ENCODE measurements at places on chromosomes 5 and 9.

DNA sequence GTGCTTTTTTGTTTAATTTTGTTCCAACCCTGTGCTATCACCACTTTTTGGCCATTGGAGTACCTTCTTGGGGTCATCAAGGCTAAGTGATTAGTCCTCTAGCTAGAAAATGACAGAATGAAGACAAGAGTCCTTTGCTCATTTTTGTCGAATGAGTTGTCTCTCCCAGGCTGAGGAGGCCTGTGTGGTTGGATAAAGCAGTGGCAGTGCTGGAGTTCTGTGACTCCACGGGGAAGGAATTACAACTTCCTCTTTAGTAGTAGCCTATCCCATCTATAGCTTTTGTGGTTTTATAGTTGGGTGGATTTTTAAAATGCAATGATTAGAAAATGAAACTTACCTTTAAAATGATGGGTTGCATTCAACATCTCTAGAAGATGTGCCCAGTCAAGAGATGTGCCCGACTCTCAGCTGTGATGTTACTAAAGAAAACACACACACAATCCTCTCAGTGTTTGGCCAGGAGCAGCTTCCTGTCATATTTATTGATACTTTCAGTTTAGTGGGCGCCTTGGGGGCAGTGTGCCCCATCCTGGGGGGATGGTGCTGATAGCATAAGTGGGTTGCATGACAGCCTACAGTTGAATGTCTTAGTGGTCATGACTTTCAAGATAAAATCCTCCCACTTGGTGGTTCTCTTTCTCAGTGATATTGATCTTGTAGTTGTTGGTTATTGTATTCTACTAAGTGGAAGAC is 11.9 kb downstream of the OTULINL start:
- DNase-seq, result no peak

DNA sequence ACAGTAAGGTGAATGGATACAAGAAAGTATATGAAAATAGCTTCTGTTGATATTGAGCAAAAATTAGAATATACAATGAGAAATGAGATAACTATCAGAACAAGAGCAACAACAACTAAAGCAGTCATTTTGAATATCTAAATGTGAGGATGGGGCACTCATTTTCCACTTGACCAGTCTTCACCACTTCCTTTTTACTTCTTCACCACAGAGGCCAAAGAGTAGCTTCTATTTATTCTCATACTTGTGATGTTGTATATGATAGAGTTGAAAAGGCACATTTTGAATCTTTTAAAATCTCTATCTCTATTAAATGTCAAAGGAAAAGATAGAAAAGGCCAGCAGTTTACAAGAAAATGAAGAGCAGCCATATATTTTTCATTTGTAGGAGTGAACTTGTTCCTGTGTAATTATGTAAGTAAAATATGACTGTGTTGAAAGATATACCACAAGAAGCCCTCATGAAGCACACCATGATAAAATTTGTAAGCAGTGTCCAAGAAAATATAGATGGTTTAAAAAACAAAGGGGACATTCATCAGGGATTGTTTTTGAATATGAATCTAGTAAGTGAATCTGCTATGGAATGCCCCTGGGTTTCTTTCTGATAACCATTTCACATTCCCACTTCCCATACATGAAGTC is 39.2 kb downstream of the ADAMTS19 start:
- no peak for DNase-seq

- DNase-seq, result no peak
Measured at GRCh38 chr9:81634915-81635516, 54.3 kb downstream of the TLE1 start.

DNA sequence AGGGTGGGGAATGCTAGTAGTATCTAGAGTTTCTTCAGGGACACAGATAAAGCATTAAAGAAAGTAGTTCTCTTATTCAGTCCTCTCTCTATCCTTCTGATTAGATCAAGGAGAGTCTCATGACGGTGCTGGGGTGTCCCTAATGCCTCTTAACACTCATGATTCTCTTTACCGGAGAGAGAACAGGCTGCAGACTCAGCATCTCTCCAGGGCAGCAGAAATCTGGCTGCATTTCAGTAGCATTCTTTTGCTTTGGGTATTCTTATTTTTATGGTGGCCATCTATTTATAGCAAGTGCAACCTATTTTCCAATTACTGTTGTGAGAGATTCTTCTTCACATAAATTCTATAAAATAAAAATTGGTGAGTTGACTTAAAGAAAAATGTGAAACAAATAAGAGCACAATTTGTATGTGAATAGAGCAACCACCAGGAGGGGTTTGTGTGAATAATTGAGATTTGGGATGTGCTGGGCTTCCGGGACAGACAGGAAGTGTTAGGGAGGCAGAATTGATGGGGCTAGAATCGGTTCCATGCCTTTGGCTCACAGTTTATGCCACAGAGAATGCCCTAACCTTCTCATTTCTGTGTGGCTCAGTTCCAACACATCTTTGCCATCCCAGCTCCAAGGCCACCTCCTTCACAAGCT is 23.8 kb upstream of the BOD1 start:
- DNase-seq, result no peak

DNA sequence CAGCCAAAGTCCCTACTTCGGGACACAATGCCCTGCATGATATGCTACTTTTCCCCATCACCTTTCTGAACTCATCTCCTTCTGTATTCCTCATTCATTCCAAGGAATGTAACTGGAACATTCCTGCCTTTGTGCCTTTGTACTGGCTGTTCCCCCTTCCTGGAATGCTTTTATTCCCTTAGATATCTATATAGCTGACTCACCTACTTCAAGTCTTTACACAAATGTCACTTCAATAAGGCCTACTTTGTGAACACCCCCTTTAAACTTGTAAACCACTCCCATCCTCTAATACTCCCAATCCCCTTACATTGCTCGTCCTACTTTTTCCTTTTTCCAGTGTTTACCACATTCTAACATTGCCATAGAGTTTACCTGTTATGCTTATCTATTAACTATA is 2.4 kb downstream of the NOL6 start:
- DNase-seq, result no peak

DNA sequence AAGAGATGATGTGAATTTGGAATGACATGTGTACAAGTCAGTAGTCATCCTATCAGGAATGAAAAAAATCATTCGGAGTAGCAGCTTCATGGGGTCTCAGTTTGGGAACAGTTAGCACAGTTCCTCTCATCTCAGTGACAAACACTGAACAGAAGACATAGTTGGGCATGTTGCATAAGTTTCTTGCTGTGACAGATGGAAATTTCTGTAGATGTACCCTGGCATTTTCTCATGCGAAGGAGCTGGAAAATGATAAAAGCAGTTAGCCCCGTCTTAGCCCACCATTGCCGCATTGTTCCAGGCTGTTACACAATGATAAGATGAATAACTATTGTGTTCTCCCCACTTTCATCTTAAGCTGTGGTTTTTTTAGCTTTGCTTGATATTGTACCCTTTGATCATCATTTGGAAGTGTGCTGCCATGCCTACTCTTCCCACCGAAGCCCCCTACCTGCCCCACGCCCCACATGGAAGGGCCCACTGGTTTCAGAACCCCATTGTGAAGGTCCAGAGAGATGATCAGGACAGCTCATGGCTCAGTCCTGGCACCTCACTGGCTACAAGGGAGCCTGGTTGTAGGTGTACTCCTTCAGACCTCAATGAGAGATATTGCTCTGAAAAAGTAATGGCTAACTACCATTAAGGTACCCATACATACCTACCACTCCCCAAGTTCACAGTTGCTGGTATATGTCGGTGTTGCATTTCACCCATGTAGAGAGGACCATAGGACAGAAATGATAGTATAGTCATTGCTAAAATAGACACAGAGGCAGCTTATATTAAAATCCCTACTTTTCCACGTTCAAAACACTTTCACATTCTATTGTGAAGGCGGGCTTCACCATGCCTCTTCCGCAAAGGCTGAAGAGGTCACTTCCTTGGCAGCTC is 38.8 kb downstream of the SFXN1 start:
- no peak for DNase-seq

GRCh38 chr5:178204935-178205748 is 809 bp downstream of the HNRNPAB start:
- DNase-seq, result peak; percentile 88

GRCh38 chr9:116663581-116663980 is 23.5 kb upstream of the TRIM32 start:
- DNase-seq, result no peak

GRCh38 chr9:69180670-69181069 is 6.6 kb downstream of the TJP2 start:
- DNase-seq, result peak; percentile 75

DNA sequence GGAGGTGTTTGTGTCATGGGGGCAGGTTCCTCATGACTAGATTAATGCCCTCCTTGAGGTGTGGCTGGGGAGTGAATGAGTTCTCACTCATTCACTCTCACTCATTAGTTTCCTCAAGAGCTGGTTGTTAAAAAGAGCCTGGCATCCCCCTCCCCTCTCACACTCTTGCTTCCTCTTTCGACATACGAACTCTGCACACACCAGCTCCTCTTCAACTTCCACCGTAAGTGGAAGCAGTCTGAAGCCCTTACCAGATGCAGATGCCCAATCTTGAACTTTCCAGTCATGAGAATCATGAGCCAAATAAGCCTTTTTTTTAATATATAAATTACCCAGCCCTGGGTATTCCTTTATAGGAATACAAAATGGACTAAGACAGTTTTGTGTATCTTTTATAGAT is 82.5 kb downstream of the SPRY4 start:
- no peak for DNase-seq

DNA sequence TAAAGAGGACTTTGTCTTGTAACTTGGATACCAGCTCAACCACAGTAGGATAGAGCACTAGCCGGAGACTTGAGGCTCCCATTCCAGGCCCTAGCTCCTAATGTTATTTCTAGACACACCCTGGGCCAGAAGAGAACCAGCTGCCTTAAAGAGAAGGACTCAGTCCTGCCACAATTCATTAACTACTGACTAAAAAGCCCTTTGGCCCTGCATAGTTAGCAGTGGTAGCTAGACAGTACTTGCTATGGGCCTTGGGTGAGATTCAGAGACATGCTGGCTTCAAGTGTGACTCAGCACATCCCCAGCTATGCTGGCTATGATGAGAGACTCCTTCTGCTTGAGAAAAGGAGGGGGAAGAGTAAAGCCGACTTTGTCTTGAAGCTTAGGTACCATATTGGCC is 47.3 kb downstream of the TMEM167A start:
- DNase-seq, result no peak

- peak; percentile 91 for DNase-seq
Measured at GRCh38 chr5:17224858-17225511, 7.6 kb downstream of the BASP1 start.

DNA sequence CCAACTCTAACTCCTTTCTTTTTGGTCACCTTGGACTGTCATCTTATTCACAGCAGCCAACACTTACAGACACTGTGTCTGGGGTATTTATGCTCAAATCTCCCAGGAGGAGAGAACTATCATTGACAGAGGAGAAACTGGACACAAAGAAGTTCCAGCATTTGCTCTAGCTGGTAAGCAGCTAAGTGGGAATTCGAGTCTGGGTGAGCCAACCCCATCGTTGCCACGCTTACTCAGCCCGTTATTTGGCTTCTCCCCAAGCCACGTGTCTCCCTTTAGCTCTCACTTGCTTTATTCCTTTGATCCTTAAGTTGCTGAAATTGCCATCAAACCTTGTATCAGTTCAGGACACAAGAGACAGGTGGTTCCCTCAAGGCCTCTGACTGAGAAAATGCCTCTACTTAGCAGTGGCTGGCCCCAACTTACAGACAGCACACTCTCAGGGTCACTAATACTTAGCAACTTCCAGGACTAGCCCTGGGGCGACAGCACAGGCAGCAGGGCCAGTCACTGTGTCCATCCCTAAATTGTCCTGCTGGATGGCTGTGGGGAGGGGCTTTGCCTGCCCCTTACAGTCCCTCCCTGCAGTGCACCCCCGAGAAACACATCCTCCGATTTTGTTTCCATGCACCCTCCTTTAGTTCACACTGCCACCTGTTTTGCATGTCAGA is 1.4 kb downstream of the SLC36A2 start:
- DNase-seq, result no peak

DNA sequence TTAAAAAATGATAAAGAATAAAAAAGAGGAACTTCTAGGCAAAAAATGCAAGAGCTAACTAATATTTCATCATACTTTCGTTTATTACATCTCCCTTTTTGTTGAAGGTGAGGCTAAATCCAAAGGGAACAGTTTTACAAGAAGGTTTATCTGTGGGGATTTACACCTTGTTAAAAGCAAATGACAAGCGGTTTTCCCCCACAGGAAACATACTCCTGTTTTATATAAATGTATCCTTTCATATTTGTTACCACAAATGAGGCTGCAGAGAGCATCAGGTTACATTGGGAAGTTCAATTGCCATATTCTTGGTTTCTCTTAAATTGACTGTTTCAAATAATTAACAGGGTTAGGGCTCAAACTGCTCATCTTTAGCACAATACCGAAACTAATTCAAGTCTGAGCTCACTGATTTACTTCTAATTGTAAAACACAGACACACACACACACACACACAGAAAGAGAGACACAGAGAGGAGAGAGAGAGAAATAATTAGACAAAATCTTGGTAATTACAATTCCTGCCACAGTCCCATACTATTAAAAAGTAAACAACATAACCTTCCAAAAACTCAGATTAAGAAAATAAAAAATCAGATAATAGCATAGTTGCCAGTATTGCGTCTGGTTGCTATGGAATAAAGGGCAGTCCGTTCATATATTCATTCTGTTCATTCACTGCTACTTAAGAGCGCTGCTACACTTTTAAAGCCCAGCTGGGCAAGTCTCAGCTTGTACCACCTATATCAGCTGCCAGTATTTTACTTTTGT is 17.1 kb downstream of the RFX3 start:
- peak; percentile 44 for DNase-seq

GRCh38 chr5:150068071-150068470 is 18.3 kb downstream of the CSF1R start:
- DNase-seq, result no peak

- DNase-seq, result no peak
Measured at GRCh38 chr9:18173923-18174322, 300.0 kb upstream of the ADAMTSL1 start.

GRCh38 chr5:172712610-172713009 is 58.4 kb downstream of the DUSP1 start:
- no peak for DNase-seq

DNA sequence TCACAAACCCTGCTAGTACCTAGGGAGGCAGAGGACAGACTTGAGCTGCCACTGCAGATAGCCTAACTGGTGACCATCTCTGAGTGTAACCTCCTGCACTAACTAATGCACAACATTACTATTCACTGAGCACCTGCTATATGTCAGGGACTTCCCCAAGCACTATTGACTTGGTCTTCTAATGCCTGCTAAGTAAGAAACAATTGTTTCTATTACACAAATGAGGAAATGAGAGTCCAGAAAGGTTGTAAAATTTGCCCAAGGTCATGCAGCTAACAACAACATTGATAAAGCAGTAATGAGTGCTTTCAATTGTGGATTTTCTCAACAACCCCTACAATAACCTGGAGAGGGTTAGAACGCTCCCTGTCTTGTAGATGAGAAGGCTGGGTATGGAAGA is 183.7 kb downstream of the ZNF462 start:
- DNase-seq, result no peak
